Stomach (tissue), 19 donors: ENCODE measurements at places on chromosomes 1 and 21. TPM values are rescaled to one million over a fixed set of nuclear protein-coding genes. Genes with fewer than 3 reads are reported as not detected.

DNA sequence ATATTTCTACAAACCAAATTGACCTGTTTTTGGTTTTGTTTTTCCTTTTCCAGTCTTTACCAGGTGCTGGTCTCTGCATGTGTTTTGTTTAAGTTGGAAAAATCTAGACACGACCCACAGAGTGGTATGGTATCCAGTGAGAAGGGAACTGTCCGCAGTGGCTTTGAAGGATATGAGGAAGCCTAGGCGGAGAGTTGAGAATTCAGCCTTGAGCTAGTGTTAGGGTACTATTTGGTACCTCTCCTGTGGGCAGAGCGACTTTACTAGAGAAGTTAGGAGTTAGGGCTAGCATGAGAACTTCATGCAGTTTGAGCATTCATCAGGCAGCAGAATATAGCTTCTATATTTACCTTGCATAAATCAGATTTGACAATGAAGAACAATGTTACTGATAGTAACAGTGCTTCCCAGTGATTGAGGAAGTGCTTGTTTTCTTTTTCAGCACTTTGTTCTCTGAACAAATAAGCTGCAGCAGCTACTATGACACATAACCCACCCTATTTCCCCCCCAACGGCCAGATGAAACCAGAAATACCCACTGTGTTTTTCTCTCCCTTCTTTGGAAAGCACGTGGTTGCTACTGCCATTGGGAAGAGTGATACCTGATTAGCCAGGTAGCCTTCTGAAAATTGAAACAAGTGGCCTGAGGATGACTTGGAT lies 19.0 kb downstream of the MRPS6 start:
- DNase-seq: no peak

- no peak for DNase-seq
Measured at GRCh38 chr1:203325026-203325417, 19.7 kb downstream of the BTG2 start.

DNA sequence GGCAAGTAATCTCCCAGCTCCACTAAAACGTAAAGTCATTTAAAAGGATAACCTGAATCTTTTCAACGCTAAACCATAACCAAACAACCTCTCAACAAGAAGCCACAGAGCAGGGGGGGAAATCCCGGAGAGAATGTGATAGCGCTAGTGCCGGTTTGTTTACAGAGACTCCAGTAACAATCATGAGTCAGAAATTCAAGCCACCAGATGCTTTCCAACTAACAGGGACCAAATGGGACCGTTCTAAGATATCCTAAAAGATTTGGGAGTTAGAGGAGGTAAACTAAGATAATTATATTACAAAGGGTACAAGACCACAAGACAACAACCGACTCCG lies 825 bp downstream of the DCAF8 start:
- peak; percentile 45 for DNase-seq

GRCh38 chr1:58457023-58457635 lies 89.4 kb downstream of the OMA1 start:
- DNase-seq: no peak

- peak; percentile 35 for DNase-seq
Measured at GRCh38 chr21:36104317-36105300, 30.3 kb upstream of the CBR3 start.

DNA sequence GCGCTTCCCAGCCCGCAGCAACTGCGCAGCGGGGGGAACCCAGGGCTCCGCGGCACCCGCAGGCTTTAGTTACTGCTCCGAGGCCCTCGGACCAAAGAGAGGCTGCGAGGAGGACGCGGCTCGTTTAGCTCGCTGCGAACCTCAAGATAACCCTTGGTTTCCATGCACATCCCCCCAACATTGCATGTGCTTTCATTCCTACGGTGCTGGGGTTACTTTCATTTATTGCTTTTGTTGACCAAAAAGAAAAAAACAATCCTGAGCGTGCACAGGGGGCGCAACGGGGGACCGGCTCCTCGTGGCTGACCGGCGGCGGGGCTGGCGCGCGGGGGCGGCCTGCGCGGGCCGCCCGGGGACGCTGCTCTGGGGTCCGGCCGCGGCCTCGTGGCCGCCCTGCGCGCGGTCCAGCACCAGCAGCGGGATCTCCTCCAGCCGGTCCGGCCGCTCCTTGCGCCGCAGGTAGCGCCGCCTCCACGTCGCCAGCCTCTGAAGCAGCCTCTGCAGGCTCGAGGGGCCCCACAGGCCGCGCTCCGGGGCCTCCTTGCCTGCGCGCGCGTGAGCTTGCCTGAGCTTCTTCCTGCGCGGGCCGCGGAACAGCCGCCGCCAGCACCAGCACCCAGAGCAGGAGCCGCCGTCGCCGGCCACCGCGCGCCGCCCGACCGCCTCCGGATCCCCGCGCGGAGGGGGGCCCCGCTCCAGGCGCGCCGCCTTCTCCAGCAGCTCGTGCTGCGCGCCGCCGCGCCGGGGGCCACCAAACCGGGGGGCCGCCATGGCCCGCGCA lies 77.4 kb downstream of the DESI2 start:
- DNase-seq: peak; percentile 64

- no peak for DNase-seq
Measured at GRCh38 chr21:44617071-44617501, 5.2 kb downstream of the KRTAP10-8 start.

DNA sequence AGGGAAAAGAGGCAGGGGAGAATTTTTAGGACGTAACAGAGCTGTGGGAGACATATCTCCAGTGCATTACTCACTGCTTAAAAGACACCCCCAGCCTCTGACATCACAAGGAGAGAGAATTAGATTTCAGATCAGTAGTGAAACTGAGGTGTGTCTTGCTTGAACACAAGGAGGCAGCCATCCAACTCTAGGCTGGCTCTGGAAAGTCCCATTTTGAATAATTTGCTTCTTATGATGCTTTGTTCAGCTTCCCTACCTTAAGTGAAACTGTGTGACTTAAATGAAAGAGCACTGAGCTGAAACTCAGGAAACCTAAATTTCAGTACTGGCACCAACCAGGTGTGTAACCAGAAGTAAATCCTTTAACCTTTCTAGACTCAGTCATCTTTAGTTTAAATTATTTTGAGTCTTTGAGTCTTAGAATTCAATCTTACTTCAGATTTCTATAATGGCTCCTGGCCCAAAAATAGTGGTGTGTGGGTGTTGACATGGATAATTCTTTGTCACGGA lies 251.6 kb upstream of the SGIP1 start:
- no peak for DNase-seq

DNA sequence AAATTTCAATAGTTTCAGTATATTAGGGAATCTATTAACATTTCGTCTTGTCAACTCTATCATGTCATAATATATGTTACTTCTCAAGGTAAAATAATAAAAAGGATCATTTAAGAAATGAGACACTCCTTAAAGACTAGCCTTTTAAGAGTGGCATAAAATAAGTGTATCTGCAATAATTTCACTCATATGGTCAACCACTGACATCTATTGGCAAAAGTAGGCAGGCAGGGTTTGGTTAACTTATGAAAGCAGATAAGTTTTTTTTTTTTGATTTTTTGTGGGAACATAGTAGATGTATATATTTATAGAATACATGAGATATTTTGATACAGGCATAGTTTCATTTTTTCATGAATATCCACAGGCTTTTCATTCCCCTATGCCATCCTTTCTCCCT lies 5.5 kb upstream of the RGS21 start:
- no peak for DNase-seq

DNA sequence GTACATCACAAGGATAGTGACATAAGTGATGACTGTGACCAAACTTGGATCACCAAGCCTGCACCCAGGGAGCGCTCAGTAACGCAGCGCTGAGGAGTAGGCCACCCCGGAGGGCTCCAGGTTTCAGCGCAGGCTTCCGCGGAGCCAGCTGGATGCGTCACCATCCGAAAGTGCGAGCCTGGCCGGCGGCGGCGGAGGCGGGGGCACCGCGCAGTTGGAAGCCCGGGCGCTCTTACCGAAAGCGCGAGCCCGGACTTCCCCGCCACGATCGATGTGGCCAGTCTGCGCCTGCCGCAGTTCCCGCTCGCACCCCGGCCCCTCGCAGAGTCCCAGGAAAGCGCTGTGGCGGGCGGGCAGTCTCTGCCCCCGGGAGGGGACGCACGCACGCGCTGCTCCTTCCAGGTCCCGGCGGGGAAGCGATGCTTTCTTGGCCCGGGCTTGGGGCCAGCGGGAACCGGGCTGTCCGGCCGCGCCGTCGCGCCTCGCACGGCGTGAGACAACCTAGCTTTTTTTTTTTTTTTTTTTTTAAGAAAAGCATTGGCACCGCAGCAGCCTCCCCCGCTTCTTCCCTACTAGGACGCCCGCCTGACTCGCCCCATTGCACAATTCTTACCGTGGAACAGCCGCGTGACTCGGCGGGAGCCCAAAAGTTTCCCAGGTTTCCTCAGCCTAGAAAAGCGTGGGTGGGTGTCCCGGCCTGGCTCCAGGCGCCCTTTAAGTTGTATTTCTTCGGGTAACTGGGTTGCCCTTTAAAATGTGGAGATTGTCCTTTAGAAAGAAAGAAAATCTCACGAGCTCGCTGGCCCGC lies 36.4 kb upstream of the JAK1 start:
- DNase-seq: peak; percentile 90

- no peak for DNase-seq
Measured at GRCh38 chr1:98988904-98989555, 15.6 kb downstream of the PLPPR5 start.

DNA sequence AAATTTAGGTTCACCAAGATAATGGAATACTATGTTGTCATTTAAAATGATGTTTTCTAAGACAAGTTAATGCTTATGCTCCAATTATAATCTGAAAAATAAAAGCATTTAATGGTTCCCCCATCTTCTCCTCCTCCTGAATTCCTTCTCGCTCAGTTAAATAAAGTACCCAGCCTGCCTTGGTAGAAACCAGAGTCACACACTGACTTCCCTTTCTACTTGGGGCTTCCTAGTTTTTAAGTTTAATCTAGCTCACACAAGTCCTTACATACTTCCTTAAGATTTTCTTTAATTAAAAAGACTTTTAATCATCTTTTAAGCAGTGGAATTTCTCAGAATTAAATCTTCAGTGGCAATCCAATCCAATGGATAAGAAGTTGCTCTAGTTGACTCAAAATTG lies 32.9 kb downstream of the CD58 start:
- no peak for DNase-seq

- DNase-seq: peak; percentile 4
Measured at GRCh38 chr21:32687643-32688345, 40.0 kb downstream of the SYNJ1 start.

The SPATA46 gene
- not detected for total RNA-seq

The SDHC gene
- 28.3 TPM for total RNA-seq

The AZIN2 gene
- 2.0 TPM for total RNA-seq

The PTPRC gene
- total RNA-seq: 25.1 TPM
